ENCODE measurements at places on chromosomes 1 and 21.

GRCh38 chr1:169698976-169699375, 12.4 kb downstream of the SELL start:
- DNase-seq: no peak

DNA sequence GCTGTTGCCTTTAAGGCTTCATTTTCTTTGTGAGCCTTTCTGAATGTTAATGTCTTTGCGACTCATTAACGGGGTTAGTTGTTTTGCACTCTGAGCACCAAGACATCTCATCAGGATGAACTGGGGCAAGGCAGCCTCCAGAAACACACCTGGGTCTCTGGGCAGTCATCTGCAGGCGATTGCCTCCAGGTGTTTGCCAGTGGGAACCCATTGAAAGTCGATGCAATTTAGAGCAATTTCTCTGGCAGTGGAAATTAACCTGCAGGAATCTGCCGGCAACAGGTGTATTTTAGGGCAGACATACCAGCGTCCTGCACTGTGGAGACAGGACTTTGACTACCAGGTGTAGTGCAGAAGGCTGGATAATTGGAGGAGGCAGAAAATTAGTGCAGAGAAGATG, 661.0 kb upstream of the PTBP2 start:
- DNase-seq: no peak

GRCh38 chr1:33169290-33170055, 12.4 kb downstream of the TRIM62 start:
- no peak for DNase-seq

- no peak for DNase-seq
Measured at GRCh38 chr1:195769461-195769860, 838.8 kb downstream of the KCNT2 start.

DNA sequence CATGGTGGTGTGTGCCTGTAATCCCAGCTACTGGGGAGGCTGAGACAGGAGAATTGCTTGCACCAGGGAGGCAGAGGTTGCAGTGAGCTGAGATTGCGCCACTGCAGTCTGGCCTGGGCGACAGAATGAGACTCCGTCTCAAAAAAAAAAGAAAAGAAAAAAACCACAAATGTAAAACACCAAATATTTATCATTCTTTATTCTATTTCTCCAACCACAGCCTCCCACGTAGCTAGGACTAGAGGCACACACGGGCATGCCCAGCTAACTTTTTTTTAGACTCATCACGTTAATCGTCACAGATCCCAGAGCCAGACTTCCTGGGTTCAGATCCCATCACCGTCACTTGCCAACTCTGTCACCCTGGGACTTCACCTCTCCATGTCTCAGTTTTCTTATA, 13.5 kb downstream of the DNAJC16 start:
- DNase-seq: no peak

DNA sequence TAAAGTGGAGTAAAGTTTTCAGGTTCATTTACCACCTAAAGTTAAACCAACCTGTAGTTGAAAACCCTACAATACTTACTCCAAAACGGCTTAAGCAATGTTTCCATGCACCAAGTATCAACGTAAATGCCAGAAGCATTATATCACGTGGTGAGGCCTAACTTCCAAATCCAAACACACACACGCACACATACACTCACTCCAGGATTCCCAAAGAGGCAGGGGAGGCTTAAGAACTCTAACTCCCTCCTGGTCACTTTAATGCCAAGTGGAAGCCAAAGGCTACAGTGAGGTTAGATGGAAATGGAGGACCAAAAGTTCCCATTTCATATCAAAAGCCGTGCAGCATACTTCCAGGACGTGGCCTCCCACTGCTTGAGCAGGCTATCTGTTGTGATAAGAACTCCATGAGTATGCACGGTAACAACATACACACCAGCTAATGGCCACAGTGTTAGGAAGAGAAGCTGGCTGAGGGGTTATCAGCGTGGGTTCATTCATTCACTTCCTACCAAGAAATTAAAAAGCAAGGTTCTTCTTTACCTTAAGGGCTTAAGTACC, 224.1 kb downstream of the SLC45A1 start:
- DNase-seq: no peak

- peak; percentile 94 for DNase-seq
Measured at GRCh38 chr1:167791281-167792187, 69.8 kb downstream of the MPZL1 start.

DNA sequence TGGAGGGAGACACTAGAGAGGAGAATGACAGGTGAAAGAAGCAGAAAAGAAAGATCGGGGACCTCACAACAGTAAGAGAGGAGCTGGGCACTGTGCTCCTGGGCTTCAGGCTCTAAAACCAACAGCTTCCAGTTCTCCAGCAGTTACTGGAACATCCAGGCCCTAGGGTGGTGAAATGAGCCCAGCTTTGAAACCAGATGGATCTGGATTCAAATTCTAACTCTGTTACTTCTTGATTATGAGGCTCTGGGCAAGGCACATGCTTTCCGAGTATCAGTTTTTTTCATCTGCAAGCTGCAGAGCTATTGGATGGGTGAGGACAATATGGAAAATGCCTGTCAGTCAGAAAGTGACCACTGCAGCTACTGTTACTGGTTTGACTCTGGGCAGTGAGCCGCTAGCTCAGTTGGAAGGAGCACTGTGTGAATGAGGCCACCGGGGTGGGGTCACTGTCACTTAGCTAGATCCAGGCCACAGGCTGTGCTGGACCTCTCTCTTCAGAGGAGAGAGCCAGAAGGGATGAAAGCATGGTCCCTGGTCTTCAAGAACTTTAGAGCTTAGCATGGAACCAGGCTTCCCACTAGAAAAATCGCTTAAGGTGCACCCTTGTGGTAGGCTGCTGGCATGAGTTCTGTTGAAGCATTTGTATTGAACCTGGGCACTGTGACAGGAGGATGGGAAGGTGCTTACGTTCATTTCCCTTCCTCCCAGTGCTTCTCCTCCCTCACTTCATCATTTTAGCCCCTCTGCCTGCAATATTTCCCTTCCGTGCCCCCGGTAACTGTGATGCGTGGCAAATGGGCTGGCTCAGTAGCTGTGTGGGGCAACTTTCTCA, 12.2 kb downstream of the PLEKHO1 start:
- DNase-seq: no peak

DNA sequence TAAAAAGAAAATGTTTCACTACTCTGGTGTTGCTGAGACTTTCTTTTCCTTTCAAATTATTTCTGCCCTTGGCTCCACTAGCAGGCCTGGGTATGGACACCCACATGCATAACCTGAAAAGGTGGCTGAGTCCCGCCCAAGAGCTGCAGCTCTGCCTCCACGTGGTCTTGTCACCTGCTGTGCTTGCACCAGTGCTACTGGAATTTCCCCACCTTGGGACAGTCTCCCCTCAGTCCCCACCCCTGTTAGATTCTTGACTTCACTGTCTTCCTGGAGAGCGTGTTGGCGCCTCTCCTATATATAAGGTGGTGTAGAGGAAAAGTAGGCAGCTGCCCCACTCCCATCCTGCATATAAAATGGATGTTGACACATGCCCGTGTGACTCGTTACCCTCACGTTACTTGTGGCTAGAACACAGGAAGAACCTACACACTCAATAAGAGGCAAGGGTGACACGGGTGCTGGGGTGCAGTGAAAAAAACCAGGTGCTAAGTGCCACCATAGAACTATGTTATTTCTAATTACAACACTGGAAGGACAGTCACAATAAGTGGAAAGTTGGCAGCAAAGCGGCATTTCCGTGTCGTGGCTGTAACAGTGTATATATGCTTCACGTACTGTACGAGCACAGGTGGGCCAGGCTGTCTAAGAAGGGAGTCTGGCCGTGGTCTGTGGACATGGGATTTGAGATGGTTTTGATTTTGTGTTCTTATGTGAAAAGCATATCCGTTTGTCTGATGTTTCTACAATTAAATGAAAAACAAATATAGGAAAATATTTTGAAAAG, 61.0 kb downstream of the POFUT2 start:
- no peak for DNase-seq

GRCh38 chr1:167420510-167420909, 97.8 kb downstream of the CD247 start:
- no peak for DNase-seq

GRCh38 chr1:29984862-29985605, 738.4 kb downstream of the MATN1 start:
- peak; percentile 82 for DNase-seq

DNA sequence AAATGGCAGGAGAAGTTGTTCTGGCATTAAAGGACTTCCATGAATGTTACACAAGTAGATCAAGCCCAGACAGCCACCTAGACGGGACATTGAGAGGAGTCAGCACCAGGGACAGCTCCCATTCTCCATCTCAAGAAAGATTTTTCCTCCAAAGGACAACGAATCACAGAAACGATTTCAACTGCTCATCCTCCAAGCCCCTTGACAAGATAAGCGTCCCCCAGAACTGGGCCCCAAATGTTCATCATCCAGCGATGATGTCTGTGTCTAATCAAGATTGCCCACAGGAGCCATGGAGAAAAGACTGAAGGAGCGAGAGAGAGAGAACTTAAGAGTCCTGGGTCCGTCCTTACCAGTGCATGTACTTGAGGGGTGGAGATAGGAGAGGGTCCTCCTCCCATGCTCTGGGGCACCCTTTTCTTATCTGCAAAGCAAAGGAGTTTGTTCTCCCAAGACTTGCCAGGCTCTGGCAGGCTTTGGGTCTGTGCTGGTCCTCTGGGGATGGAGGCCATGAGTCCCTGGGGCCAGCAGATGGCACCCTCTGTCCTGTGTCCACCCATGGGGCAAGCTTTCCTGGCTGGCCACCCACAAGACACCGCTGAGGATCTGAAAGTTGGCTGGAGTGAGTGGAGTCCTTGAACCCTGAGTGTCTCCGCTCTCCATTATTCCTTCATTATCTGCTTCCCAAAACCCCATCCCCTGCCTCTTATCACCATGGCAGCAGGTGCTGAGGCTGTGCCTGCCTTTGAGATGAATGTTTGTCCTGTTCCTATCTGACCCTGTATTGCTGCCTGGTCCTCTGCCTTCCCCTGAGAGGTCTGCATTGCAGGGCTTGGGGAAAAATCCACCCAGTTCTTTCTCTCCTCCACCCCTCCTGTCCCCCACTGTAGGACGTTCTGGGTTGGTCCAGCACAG, 164.6 kb downstream of the ACTL8 start:
- DNase-seq: no peak

DNA sequence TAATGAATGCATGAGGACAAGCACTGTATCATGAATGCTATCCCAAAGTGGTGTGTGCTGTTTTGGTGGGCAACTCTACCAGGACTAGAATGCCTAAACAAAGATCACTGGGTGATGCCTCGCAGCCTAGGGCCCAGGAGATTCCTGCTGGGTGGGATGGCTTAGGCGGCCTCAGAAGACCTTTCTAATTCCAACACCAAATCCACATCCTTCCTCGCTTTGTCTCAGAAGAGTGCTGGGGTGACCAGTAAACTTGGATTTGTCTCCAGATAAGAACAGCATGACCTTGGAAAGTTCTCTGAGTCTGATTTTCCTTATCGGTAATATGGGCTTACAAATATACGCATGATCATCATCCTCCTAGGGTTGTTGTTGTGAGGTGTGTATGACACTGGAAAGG, 76.6 kb downstream of the TLR5 start:
- DNase-seq: no peak

DNA sequence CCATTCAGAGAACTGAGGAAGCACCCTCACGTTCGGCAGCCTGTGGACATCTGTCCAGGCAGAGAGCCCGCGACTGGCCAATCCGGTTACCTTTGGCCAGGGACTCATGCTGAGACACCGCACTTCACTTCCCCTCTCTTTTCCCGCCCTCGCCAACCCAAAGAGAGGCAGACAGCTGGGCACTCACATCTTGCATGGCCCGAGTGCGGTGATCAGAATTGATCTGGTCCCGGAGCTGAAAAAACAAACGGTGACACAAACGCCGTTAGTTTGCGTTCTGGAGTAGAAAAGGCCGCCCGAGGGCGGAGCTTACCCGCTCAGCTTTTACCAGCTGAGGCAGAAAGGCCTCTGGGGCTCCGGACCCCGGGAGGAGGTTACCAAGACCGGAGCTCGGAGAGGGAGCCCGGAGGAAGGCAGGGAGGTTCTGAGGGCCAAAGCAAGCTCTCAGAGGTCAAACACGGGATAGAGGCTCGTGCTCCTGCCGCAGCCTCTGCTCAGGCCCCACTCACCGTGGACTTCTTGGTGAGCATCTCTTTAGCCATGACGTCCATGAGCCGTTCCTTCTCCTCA, 376 bp downstream of the SF3A3 start:
- no peak for DNase-seq

DNA sequence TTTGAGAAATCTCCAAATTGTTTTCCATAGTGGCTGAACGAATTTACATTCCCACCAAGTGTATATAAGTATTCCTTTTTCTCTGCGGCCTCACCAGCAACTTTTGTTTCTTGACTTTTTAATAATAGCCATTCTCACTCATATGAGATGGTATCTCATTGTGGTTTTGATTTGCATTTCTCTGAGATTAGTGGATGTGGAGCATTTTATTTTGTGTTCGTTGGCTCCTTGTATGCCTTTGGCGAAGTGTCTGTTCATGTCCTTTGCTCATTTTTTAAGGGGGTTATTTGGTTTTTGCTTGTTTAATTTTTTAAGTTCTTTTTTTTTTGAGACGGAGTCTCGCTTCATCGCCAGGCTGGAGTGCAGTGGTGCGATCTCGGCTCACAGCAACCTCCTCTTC, 45.1 kb upstream of the MPC2 start:
- DNase-seq: no peak

- DNase-seq: no peak
Measured at GRCh38 chr1:160375788-160376524, 9.1 kb downstream of the NHLH1 start.

GRCh38 chr1:51000651-51001050, 30.6 kb downstream of the CDKN2C start:
- no peak for DNase-seq

DNA sequence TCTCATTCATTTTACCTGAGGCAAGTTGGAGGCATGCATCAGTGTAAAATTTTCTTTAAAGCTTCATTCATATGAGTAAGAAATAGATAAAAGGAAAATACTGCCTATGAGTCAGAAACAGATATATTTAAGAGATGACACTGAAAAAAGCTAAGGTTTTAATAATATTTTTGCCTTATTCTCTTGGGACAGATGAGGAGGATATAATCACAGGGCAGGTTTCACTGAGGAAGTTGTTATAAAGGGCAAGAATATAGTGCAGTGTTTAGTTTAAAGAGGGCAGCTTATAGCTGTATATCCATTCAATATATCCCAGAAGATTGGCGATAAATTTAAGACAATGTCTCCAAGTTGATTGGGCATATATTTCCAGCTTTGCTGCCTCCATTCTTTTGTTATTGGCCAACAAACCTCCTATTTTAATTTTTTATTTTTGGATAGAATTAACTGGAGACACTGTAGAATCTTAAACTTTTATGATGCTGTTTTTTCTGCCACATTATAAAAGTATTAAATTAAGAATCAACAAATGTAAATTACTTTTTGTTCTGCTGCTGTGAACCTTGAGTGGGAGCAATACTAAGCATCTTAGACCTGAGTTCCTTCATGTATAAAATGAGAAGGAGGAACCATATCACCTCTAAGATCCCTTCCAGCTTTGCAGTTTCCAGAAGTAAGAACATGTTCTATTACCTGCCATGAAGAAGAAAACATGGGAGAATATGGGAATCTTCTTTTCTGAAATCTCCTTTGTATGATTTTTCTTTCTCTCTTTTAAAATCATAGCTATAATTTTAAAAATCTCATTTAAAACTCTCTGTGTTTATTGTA, 171.6 kb downstream of the S1PR1 start:
- no peak for DNase-seq
